ENCODE measurements at places on chromosomes 7 and 10. TPM values are rescaled to one million over a fixed set of nuclear protein-coding genes. Genes with fewer than 3 reads are reported as not detected.

GRCh38 chr10:26323219-26323618 lies 106.6 kb downstream of the GAD2 start:
- H3K4me3 ChIP-seq, result no peak overlapping the region
- DNase-seq, result no peak
- H3K4me1 ChIP-seq, result no peaks in the 10 kb centered on the region
- no peaks in the 10 kb centered on the region for H3K36me3 ChIP-seq
- no peaks in the 10 kb centered on the region for H3K27me3 ChIP-seq

The TRIM73 gene
- 4.3 TPM for total RNA-seq

- no peaks in the 10 kb centered on the region for H3K27me3 ChIP-seq
- no peak for DNase-seq
- no peak overlapping the region for H3K27ac ChIP-seq
- peaks cover 2% of the 10 kb centered on the region for H3K36me3 ChIP-seq
- no peak overlapping the region for H3K4me3 ChIP-seq
- no peaks in the 10 kb centered on the region for H3K4me1 ChIP-seq
Observed at GRCh38 chr7:72805526-72806494, 22.2 kb downstream of the TYW1B start.

DNA sequence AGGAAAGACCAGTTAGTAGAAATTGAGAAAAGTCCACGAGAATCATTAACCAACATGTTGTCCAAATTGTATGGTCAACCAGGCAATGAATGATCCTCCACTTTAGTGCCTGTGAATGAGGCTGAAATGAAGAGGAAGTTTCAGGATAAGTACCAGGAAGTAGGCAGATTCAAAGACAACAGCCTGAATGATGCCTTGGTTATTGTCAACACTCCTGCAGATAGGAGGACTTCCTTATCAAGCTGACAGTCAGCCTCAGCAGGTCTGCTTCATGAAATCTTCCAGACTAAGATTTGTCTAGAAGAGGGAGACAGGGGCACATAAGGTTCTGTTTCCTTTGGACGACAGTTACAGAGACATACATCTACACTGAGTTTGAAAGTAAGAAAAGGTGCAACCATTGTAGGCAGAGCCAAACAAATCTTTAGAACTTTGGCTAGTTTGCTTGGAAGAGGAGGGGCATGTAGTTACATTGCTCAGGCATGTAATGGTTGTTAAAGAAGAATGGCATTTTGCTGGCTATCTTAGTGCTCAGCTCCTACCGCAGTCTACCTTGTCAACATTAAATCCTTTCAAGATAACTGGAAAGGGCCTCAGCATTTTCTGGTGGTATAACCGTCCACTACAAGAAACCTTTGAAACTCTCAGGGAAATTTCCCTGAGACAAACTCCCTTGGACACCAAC lies 81.4 kb downstream of the ABI1 start:
- no peaks in the 10 kb centered on the region for H3K36me3 ChIP-seq
- DNase-seq, result no peak
- no peak overlapping the region for H3K4me3 ChIP-seq
- no peak overlapping the region for H3K27ac ChIP-seq
- H3K27me3 ChIP-seq, result no peaks in the 10 kb centered on the region

The SNCG gene
- total RNA-seq, result 41.3 TPM

DNA sequence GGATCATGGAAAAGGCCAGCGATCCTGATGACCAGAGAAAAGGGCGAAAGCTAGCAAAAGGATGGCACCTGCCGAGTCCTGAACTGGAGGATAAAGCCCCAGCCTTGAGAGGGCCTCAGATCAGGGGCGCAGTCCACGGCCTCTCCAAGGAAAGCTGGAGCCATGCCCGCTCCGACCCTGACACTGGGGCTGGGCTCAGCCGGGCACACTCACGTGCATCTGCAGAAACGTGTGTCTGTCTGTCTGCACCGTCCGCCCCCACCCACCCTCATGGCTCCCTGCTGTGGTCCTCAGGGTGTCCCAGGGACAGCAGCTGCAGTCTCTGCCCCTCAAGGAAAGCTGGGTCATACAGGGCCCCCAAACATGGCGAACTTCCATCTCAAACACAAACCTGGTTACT lies 200.5 kb downstream of the TCERG1L start:
- no peak overlapping the region for H3K27ac ChIP-seq
- no peak for DNase-seq

The CNPY1 gene
- total RNA-seq, result not detected

GRCh38 chr7:157047148-157047547 lies 36.7 kb upstream of the MNX1 start:
- H3K27ac ChIP-seq, result no peak overlapping the region
- H3K27me3 ChIP-seq, result no peaks in the 10 kb centered on the region
- peak; percentile 24 for DNase-seq
- H3K4me1 ChIP-seq, result no peaks in the 10 kb centered on the region

The WDR91 gene
- total RNA-seq, result 73.9 TPM

- no peak for DNase-seq
- H3K4me3 ChIP-seq, result no peak overlapping the region
- no peaks in the 10 kb centered on the region for H3K27me3 ChIP-seq
- no peaks in the 10 kb centered on the region for H3K4me1 ChIP-seq
- H3K27ac ChIP-seq, result no peak overlapping the region
Observed at GRCh38 chr10:119120413-119120867, 16.5 kb downstream of the DENND10 start.

The FRAT1 gene
- 7.0 TPM for total RNA-seq

DNA sequence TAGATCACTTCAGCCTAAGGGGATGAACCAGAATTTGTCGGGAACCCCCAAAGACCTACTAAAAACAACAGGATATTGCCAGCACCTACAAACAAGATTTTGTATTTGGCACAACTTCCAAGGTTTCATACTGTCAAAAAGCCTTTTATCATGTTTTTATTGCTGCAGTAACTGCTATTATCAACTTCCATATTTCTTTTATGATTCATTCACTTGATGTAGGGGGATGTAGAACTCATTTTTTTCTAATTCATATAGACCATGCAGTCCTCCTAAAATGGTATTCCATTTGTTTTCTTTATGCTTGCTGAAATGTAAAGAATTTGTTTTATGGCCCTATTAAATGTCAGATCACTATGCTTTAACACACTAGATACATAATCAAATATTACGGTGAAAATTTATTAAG lies 30.0 kb upstream of the WNT16 start:
- H3K27ac ChIP-seq, result no peak overlapping the region
- H3K36me3 ChIP-seq, result no peaks in the 10 kb centered on the region
- H3K27me3 ChIP-seq, result no peaks in the 10 kb centered on the region
- no peak overlapping the region for H3K4me3 ChIP-seq
- no peaks in the 10 kb centered on the region for H3K4me1 ChIP-seq
- DNase-seq, result no peak

DNA sequence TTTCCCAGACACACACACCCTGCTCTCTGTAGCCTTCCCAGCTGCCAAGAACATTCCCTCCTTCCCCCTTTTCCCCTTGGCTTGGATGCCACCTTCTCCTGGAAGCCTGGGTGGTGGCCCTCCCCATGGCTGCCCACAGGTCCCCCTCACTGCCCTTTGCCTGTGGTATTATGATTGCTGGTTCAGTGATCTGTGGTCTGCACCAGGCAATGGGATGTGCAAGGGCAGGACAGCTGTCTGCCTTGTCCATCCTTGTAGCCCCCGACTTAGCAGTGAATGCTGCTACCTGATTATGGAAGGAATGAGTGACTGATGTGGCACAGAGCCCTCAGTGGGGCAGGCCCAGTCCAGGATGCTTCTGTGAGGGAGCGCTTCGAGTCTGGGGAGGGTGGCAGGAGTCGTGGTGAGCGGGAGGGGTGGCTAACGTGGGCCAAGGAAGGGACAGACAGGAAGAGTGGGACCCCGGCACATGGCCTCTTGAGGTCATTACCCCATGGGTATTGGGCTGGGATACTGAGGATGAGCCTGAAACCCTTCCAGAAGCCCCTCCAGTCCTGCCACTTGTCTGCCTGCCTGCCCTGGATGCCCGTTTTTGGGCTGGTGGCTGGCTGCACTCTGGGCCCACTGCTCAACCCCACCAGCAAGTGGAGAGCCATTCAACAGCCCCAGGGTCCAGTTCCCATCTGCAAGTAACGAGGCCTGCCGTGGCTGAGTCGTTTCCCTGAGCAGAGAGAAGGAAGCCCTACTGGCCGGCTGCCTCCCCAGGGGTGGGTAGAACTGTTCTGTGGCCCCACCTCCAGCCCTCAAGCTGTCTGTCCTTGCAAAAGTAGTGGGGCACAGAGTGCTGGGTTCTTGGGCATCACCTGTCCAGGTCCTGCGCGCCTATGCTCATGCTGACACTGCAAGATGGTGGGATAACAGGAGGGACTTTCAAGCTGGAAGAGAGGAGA lies 8.8 kb downstream of the CHST3 start:
- H3K27me3 ChIP-seq, result no peaks in the 10 kb centered on the region
- no peak for DNase-seq
- H3K4me3 ChIP-seq, result no peak overlapping the region
- H3K36me3 ChIP-seq, result no peaks in the 10 kb centered on the region
- H3K27ac ChIP-seq, result no peak overlapping the region

The SFTPA2 gene
- total RNA-seq, result 0.13 TPM

- H3K27ac ChIP-seq, result no peak overlapping the region
- no peaks in the 10 kb centered on the region for H3K36me3 ChIP-seq
- no peak for DNase-seq
- H3K27me3 ChIP-seq, result no peaks in the 10 kb centered on the region
- no peak overlapping the region for H3K4me3 ChIP-seq
Observed at GRCh38 chr10:59649606-59650346, 59.9 kb downstream of the SLC16A9 start.

- H3K4me1 ChIP-seq, result no peaks in the 10 kb centered on the region
- H3K36me3 ChIP-seq, result no peaks in the 10 kb centered on the region
- DNase-seq, result no peak
Observed at GRCh38 chr10:79093658-79094411, 25.1 kb downstream of the ZMIZ1 start.

DNA sequence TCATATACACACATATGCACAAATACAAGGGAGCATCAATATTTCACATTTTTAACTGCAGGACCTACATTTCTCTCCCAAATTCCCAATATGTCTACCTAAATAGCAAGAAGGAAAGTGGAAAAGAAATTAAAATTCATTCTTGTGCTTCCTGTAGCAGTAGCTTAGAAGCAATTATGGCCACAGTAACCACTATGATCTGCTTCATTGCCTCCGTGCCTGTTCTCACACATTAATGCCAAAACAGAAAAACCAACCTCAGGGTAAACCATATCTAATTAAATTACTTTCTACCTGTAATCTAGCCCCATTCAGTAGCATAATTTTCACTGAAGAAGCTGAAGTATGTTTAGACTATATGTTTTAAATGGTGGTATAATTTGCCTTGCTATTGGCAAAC lies 55.2 kb downstream of the HYCC1 start:
- no peaks in the 10 kb centered on the region for H3K36me3 ChIP-seq
- no peaks in the 10 kb centered on the region for H3K27me3 ChIP-seq
- H3K4me3 ChIP-seq, result no peak overlapping the region

Data from kidney (tissue), 22 donors.